ENCODE measurements at places on chromosomes 1 and 21. TPM values are rescaled to one million over a fixed set of nuclear protein-coding genes. Genes with fewer than 3 reads are reported as not detected.

DNA sequence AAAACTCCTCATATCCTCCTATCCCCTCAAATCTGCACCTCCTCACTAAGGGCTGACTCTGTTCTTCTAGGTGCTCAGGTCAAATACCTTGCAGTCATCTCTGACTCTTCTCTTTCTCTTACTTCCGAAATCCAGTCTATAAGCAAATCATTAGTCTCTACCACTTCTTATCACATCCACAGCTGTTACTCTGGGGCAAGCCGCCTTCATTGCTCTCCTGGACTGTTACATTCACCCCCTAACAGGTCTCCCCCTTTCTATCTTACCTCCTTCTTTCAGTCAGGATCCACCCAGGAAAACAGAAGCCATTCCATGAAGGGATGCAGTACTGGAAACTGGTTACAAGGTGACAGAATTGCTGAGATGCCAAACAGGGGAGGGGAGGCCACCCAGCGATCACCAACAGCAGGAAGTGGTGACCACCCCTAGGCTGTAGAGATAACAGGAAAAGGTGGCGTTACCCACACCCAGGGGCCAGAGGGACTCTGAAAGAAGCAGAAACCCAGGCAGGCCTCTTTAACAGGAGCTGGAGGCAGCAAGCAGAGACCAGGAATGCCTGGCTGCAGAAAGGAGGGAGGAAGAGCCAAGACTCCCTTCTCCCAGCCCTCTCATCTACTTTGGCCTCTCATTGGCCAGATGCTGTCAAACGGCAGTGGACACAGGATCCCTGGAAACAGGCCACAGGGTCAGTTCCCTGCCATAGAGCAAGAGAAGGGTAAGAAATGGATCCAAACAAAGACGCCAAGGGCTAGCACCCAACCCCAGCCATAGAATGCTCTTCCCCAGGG lies 55.5 kb upstream of the FOXO6 start:
- DNase-seq = no peak

GSTM1 gene
- total RNA-seq = 5.4 TPM

GRCh38 chr1:113683384-113684152 lies 75.7 kb downstream of the PHTF1 start:
- no peak for DNase-seq

MYBPH gene
- not detected for total RNA-seq

EXTL1 gene
- 0.15 TPM for total RNA-seq

- DNase-seq = no peak
Observed at GRCh38 chr1:96682056-96682455, 39.5 kb upstream of the PTBP2 start.

DNA sequence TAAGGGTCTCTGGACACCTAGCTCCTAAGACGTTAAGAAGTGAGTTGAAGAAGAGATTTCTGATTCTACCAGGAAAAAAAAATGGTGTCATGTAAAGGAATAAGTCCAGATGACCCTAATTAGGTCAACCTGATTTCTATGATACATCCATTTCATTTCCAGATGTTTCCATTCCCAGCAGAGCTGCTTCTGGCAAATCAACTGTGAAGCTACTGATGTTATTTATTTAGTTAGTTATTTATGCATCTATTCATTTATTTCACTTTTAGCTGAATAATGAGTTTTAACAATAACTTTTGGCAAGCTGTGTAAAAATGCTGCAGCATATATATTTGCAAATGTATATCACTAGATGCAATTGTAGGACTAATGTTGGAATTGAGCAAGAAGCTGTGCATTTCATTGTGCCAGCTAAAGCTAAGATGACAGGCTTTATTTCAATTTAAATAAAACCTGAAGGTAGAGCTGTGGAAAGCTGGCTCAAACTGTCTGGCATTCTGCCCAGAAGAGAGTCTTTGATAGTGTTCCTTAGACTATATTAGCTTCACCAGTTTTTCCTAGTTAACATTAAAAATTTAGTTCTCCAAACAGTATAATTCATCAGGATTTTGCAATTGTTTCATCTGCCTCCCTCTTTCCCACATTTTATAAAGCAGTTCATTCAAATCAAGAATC lies 1164.4 kb upstream of the ADGRL4 start:
- no peak for DNase-seq

NFASC gene
- 5.8 TPM for total RNA-seq

CHODL gene
- not detected for total RNA-seq

OR2T10 gene
- total RNA-seq = not detected

RPE65 gene
- under 0.01 TPM for total RNA-seq

DNA sequence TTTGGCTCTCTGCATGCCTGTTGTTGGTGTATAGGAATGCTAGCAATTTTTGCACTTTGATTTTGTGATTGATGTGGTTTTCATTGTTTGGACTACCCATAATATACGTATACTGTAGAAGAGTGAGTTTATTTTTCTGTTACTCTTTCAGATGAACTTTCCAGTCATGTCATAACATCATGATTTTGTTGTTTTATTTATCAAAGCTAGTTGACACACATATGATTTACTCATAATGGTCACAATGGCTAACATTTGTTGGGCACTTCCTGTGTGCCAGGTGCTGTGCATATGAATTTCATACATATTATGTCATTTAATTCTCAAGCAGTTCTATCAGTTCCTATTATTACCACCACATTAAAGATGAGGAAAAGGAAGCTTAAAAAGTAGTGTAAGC lies 98.1 kb upstream of the GUCA2B start:
- no peak for DNase-seq

DNA sequence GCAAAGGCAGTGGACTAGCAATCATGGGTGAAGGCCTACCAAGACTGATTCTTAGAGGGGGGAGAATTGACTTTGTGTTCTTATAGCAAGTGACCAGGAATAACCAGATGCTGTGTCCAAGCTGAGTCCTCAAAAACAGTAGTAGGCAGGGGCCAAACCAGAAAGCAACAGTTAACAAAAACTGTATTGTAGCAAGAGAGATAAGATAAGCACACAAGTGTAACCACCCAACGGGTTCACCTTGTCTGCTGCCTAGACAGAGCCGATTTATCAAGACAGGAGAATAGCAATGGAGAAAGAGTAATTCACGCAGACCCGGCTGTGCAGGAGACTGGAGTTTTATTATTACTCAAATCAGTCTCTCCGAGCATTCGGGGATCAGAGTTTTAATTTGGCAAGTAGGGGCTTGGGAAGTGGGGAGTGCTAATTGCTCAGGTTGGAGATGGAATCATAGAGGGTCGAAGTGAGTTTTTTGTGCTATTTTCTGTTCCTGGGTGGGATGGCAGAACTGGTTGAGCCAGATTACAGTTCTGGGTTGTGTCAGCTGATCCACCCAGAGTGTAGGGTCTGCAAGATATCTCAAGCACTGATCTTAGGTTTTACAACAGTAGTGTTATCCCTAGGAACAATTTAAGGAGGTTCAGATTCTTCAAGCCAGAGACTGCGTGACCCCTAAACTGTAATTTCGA lies 8.3 kb upstream of the CSRP1 start:
- no peak for DNase-seq

DNA sequence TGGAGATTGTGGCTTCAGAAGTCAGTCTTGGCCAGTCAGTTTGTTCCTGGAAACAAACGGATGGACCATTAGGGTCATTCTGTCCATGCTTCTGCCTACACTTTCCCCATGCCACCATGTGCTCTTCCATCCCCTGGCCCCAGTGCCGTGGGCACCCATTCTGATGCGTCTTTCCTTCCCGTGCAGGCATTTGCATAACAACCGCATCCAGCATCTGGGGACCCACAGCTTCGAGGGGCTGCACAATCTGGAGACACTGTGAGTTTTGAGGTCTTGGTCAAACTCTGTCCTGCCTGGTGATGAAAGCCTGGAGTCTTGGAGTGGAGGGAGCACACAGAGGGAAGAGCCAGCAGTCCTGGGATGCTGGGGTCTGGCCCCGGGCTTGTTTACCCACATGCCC lies 61.1 kb downstream of the UBE2T start:
- no peak for DNase-seq

- no peak for DNase-seq
Observed at GRCh38 chr1:92376345-92376744, 77.5 kb downstream of the RPAP2 start.

- DNase-seq = no peak
Observed at GRCh38 chr1:186577216-186577615, 103.0 kb downstream of the PTGS2 start.

GRCh38 chr1:216604771-216605170 lies 118.5 kb downstream of the ESRRG start:
- no peak for DNase-seq

DNA sequence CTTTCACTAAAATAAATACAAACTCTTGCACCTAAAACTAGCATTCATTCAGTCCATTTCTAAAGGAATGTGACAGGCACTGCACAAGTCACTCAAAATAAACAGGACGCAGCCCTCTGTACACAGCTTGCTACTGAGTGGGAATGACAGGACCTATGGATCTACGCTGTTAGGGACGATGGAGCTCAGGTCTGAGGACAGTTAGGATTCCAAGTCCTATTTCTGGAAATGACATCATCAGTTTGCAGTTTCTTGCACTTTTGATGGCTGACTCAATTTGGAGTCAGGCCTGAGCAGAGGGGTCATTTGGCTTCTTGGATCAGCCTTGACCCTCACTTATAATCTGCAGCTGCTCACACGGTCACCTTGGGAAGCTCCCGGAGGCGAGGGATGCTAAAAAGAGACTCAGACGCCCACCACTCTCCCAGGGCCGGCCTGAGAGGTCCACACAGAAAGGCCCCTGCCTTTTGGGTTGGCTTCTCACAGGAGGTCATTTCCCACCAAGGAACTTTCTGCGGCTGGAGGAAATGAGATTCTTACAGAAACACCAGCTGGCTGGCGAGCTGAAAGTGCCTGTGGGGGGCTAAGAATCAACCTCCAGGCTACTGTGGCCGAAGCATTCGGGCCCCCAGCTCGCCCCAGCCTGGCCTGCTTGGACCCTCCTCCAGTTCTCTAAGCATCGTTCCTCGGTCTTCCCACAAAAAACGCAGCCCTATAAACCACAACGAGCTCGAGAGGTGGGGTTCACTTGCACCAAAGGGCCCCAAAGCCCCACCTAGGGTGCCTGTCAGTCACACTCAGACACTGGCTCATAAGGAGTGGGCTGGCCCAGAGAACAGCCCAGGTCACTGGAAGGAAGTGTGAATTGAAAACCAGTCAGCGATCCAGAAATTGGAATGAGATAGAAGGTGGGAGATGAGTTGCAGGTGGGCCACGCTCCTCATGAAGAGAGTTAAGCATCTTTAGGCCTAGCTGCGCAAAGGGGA lies 8.9 kb upstream of the PDE9A start:
- DNase-seq = no peak

- DNase-seq = no peak
Observed at GRCh38 chr1:9253004-9253403, 18.4 kb downstream of the H6PD start.

ERICH3 gene
- not detected for total RNA-seq

- DNase-seq = no peak
Observed at GRCh38 chr21:27776925-27777553, 810.2 kb upstream of the ADAMTS5 start.

DNA sequence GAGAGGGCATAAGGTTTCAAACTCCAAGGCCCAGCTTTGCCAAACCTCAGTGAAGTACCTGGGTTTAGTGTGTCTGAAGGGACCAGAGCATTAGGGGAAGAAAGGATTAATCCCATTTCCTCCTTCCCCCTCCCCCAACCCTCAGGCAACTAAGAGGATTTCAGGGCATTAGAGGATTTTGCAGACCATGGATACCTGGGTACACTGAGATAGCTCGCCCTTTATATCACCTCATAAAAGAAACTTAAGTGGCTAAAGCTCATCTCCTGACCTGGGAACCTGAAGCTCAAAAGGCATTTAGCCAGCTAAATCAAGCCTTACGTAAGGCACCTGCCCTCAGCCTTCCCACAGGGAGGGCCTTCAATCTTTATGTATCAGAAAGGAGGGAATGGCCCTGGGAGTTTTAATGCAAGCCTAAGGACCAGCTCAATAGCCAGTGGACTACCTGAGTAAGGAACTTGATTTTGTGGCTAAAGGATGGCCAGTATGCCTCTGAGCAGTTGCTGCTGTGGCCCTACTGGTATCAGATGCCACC lies 26.4 kb upstream of the SMYD3 start:
- DNase-seq = no peak

GRCh38 chr1:12059722-12060464 lies 3.2 kb upstream of the TNFRSF8 start:
- DNase-seq = no peak

PROK1 gene
- not detected for total RNA-seq

DNA sequence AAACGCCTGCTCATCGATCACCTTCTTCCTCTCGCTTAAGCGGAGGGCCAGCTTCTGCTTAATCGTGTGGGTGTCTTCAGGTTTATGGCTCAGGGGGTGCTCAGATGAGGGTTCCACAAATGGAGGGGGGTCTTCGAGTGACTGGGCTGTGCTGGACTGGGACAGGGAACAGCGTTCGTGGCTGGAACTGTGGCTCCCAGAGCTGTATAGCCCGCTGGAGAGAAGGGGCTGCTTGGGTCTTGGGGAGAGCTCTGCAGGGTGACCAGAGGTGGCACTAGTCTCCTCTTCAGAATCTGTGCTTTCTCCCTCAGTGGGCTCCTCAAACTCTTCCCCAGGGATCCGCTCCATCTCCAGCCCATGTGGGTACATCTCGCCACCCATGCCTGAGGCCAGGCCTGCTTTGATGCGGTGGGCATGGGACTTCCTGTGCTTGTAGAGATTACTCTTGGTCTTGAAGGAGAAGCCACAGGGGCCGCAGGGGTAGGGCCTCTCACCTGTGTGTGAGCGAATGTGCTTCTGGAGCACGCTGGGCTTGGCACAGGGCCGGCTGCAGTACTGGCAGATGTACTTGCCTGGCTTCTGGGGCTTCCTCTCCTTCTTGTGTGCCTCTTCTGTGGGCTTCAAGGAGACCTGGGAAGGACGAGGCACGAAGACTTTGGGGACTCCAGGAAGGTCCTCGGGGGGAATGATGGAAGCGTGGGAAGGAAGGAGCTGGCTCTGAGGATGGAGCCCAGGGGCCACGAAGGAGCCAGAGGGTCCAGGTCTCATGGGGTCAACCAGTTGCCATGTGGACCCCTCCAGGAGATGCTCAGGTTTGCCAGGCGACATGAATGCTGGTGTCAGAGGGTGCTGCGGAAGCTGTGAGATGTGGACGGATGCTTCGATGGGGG lies 99.4 kb upstream of the EDN2 start:
- no peak for DNase-seq

DNA sequence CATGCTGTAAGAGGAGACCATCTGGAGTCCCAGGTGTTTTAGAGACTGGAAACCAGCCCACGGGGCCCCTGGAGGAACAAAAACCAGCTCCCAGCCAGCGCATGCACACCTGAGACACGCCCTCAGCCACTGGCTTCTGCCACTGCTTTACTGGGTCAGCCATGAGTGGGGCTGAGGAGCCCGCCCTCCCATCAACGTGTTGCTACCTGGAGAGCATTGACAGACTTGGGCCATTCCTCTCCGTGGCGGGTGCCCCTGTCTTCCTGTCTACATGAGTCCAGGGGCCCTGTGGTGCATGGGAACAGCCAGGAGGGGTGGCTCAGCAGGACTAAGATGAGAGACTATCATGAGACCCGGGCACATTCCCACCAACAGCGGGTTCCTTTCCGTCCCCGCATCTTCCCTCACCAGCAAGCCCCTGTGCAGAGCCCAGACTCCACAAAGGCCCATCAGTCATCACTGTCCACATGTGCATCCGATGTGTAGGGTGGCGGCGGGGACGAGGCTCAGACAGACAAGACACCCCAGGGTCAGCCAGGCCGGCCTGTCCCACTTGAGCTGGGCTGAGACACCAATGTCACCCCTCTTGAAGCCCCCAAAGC lies 45.4 kb upstream of the POFUT2 start:
- no peak for DNase-seq

GRCh38 chr1:67126111-67126746 lies 8.5 kb downstream of the C1orf141 start:
- peak; percentile 32 for DNase-seq
